ENCODE measurements at places on chromosomes 5 and 9. TPM values are rescaled to one million over a fixed set of nuclear protein-coding genes. Genes with fewer than 3 reads are reported as not detected.

GRCh38 chr9:14294659-14295058 is 19.3 kb downstream of the NFIB start:
- no peak for DNase-seq

DNA sequence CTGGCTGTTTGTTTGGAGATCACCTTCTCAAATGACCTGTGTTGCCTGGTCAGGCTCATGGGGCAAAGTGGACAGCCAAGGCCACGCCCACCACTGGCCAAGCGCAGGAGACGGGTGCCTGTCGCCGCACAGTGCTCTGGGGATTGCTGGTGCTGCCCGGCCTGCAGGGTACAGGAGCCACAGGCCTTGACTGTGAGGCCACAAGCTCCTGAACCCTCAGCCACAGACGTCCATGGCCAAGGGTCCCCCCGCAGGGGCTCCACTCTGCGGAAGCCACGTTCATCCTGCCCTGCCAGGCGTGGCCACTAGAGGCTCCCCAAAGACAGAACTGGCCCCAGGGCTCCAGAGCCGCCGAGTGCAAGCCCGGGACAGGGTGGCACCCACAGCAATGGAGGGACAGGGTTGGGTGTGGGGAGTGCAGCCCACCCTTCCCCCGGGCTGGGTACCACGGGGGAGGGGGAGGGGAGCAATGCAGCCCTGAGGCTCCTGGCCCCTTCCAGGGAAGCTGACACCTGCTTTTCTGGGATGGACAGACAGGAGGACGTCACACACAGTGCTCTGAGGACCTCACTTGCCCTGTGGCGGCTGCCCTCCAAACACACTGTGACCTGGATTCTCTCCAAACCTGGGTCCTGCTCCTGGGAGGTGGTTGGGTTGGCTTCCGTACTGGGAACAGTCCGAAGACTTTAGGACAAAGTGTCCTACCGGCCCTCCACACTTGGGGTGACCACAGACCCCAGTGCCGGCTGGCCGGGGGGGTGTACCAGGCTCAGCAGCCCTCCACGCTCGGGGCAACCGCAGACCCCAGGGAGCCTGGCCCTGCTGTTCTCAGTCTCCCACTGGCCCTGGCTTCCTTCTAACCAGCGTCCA is 21.5 kb downstream of the TPPP start:
- DNase-seq: peak; percentile 70

- no peak for DNase-seq
Measured at GRCh38 chr5:62306323-62306895, 403 bp downstream of the KIF2A start.

DNA sequence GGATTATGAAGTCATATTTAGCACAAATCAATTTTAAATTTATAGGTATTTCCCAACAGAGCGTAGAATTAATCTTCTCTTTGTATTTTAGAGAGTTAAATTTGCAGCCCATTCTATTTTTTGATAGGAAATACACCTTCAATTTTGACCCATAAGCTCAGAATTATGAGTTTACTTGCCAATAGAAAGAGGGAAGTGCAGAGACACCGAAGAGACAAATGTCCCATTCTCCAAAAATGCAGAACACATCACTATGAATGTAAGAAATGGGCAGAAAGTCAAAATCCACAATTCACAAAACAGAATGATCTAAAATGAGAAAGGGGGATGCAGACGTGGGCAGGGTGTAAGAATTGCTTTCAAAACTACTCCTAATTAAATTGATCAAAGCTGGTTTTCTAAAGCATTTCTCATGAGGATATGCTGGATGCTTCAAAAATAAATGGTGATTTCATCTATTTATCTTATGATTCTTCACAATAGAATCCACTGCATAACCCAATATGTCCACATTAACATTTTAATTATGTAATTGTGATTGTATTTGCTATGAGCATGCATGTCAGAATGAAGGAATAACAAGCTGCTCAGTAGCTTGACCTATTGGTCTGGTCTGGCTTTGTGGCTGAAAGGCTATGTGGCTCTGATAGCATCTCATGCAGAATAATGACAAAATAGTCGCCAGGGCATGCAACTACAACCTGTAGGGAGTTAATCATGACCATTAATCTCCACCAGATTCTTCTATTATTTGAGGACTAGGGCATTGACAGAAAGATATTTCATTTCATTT is 550.1 kb upstream of the CDH18 start:
- DNase-seq: no peak

DNA sequence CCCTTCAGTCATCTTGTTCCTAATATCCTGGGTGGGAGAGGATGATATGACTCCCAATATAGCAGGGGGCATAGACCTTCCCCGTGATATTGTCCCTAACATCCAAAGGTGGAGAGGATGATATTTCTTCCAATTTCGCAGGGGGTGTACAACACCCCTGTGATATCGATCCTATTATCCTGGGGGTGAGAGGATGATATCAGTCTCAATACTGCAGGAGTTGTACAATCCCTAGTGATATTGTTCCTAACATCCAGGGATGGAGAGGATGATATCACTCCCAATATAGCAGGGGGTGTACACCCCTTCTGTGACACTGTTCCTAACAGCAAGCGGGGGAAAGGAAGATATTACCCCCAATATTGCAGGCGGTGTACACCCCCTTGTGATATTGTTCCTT is 122.6 kb downstream of the TMEM38B start:
- DNase-seq: no peak

GRCh38 chr9:24382566-24382965 is 163.1 kb downstream of the IZUMO3 start:
- DNase-seq: no peak

DNA sequence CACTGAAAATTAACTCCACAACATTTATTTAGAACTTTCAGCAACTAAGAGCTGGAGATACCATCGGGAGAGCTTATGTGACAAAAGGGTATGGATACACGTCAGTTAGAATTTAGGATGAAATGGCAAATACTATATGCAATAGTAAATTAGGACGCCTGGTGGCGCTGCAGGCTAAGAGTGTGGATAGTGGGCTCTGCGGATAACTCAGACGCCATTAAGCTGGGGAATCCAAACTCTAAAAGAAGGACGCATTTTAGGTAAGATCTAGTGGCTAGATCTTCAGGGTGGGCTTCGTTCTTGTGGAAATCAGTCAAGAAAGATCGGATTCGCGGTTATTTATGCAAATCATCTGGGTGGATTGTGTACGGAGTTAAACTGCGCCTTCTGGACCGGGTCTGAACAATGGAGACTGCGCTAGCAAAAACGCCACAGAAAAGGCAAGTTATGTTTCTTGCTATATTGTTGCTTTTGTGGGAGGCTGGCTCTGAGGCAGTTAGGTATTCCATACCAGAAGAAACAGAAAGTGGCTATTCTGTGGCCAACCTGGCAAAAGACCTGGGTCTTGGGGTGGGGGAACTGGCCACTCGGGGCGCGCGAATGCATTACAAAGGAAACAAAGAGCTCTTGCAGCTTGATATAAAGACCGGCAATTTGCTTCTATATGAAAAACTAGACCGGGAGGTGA is at the start of gene PCDHB5:
Gene PCDHB5, plus strand, starts transcription at position 177 of the 688 bp plus-strand sequence. Its CDS starts 229 bp downstream, at position 406.
- no peak for DNase-seq

- no peak for DNase-seq
Measured at GRCh38 chr9:136192289-136193126, 12.4 kb downstream of the LHX3 start.

- DNase-seq: no peak
Measured at GRCh38 chr5:100913298-100913697, 10.2 kb upstream of the ST8SIA4 start.

DNA sequence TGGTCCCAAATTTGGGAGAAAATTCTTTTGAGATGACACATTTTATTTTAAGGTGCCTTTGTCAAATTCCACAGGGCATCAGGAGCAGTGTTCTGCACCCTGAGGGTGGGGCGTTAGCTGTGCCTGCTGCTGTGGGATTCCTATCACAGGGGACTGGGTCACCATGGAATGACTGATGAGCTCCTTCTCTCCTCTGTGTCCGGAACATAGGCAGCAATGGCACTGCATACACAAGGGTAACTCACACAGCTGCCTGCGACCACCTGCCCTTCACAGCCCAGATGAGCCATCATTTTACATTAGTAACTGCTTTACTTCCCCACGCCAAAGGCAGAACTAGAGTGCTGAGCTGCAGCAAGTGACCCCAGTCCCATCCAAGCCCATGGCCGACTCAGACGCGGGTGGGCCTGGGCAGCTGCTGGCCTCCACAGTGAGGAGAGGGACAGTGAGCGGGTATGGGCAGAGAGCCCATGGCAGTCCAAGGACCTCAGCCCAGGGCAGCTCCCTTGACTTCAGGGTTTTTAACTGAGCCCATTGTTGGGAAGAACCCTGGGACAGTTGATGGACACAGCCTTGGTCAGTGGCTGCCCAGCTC is 93.7 kb downstream of the GADD45G start:
- no peak for DNase-seq

- DNase-seq: no peak
Measured at GRCh38 chr5:100584889-100585288, 49.7 kb downstream of the FAM174A start.

DNA sequence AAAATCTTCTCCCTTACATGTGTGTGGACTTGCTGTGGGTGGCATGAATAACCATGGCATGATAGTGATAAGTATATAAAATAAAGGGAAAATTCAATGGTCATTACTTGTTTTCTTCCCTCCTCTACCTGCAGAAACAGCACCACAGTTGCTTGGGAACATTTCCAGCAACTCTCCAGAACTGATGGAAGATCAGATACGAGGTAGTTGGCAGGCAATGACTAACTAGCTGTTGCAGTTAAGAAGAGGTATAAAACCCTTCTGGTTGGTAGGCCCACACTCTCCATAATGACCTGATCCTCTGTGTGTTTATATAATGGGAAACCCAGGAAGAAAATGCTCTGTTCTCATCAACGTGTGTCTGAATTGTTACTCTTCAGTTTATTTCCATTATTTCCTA is 185.9 kb downstream of the SYK start:
- no peak for DNase-seq

SLC34A1 gene
- polyA plus RNA-seq: 0.33 TPM

SLC6A7 gene
- not detected for polyA plus RNA-seq

PCDHGC5 gene
- polyA plus RNA-seq: 0.02 TPM

All from liver (tissue), 10 donors.